ENCODE measurements at places on chromosomes 13 and 19.

DNA sequence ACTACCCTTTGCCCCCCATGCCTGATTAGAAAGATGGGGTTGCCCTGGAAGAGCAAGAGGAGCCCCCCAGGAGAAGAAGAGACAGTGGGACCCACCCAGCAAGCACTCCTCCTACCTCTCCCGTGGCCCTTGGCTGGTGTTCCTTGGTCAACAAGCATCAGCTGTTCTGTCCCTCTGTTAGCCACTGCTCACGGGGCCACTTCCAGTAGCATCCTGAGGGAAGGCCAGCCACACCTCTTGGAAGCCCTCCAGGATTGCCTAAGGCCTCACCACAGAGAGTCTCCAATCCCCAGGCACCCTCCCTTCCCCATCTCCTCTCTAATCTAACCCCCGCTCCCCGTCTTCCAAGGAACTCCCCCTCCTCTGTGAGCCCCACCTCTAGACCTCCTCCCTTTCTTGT lies 15.1 kb upstream of the DPP9 start:
- DNase-seq = no peak

- DNase-seq = peak; percentile 31
Observed at GRCh38 chr19:8552810-8553209, 24.4 kb downstream of the MYO1F start.

- DNase-seq = peak; percentile 23
Observed at GRCh38 chr19:4722671-4723594, 709 bp downstream of the DPP9 start.

DNA sequence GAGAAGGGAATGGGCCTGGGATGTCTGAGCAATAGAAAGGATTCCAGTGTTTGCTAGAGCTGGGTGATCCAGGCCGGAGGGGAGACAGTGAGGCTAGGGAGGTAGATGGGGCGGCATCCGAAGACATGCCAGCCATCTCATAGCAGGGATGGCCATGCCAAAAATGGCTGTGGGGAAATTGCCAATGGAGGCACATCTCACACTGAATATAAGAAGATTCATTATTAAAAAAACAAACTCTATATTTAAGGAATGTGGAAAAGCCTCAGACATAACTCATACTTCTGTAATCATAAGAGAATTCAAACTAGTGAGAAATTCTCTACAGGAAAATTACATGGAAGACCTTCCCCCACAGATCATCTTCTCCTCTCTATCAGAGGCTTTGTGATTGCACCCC lies 289.2 kb downstream of the FGF9 start:
- no peak for DNase-seq

DNA sequence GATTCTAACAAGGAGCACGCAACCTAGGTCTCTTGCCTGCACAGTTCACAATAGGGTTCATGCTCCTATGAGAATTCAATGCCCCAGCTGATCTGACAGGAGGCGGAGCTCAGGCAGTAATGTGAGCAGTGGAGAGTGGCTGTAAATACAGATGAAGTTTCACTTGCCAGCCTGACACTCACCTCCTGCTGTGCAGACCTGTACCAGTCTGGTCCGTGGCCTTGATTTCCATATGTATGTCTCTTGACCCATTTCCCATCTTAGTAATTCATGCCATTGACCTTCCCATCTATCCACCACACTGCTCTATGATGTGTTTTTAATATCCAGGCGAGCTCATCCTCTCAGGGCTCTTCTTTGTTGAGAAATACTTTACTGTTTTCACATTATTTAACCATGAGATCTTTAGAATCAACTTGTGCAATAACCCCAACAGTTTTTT lies 95.2 kb downstream of the LRCH1 start:
- DNase-seq = no peak

- no peak for DNase-seq
Observed at GRCh38 chr13:112159575-112160547, 92.9 kb downstream of the SOX1 start.

DNA sequence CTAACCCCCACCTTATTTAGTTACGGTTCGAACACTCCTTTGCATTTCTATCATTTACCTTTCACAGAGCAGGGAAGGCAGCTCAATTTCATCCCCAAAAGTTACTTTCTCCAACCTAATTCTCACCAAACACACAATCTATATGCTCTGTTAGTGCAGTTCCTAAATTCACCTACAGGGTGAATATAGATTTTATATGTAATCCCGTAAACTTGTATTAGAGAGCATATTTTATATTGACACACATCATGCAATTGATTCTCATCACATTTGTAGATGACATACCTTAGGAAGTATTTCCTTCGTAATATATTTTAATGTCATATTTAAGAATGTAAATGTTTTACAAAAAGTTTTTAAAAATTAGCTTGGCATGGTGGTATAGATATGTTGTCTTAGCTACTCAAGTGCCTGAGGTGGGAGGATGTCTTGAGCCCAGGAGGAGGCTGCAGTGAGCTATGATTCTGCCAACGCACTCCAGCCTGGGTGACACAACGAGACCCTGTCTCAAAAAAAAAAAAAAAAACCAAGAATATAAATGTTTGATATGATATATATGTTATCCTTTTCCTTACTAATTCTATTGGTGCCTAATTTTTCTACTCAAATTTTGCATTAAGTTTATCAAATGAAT lies 57.3 kb upstream of the TNFRSF19 start:
- DNase-seq = no peak
